ENCODE measurements at places on chromosomes 6 and 20.

- DNase-seq, result no peak
Measured at GRCh38 chr20:35893942-35894341, 60.4 kb downstream of the SCAND1 start.

DNA sequence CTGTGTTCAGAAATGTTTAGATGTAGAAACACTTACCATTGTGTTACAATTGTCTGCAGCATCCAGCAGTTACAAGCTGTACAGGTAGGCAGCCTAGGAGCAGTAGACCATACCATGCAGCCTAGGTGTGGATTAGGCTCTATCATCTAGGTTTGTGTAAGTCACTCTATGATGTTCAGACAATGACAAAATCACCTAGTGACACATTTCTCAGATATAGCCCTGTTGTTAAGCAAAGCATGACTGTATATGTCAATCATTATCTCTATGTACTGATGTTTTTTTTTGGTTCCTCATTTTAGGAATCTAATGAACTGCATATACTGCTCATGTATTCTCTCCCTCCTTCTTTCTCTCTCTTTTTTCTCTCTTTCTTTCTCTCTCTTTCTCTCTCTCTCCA, 22.2 kb downstream of the CST8 start:
- DNase-seq, result no peak

GRCh38 chr20:62787321-62787720, 9.0 kb upstream of the MRGBP start:
- DNase-seq, result no peak

DNA sequence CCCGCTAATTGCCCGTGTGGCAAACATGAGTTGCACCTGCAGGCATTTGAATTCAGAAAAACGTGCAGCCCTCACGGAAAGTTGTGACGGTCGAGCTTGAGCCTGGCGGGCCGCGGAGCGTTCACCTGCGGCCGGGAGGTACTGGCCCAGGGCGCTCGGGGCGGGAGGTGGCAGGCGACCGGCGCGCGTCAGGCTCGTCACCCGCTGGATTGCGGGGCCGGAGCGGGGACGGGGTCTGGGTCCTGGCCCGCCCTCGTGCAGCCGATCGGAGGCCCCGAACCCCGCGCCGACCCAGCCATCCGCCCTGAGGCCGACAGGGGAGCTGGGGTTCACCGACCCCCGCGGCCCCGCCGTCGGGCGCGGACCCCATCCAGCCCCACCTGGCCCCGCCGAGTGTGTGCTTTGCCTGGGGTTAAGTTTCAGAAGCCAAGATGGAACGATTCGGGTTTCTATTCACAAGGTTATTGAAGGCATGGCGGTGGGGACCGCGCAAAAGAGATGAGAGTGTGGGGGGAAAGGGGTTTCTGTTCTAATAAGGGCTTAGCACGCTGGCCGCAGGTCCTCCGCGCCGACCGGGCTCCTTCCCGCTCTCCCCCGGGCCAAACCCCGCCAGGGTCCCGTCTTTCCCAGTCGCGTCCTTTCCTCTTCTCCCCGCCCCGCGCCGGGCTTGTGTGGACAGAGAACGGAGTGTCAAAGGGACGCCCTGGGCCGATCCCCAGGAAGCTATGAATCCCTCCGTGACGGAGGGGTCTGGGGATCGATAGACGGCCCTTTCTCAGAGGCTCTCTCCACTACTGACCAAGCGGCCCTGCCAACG, 1.6 kb upstream of the HEY2 start:
- no peak for DNase-seq

GRCh38 chr6:51702851-51703250, 384.6 kb downstream of the PKHD1 start:
- DNase-seq, result no peak

DNA sequence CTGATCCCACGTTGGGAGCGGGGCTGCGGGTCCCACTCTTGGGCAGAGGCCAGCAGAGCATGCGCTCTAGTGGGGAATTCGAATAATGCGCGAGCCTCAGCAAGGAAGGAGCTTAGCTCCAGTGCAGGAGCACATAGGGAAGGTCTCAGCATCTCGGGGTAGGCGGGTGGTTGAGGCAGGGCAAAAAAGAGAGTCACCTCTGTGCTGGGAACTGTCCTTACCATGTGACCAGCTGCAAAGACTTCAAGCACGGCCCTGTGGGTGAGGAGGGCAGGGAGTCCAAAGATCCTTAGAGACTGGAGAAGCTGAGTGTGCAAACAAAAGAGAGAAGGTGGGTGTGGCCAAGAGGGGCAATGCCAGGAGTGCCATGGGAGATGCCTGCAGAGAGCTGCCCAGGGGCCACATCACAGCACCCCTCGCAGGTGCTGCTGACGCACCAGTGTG, 79.2 kb upstream of the CD93 start:
- DNase-seq, result no peak

GRCh38 chr6:84242265-84242664, 14.8 kb upstream of the CEP162 start:
- no peak for DNase-seq

- no peak for DNase-seq
Measured at GRCh38 chr6:147741389-147741788, 232.9 kb downstream of the SAMD5 start.

GRCh38 chr20:23928788-23929187, 49.2 kb upstream of the CST5 start:
- DNase-seq, result no peak

GRCh38 chr20:33839591-33839990, 28.4 kb downstream of the CHMP4B start:
- no peak for DNase-seq

GRCh38 chr6:55877283-55877682, 1.9 kb upstream of the BMP5 start:
- DNase-seq, result no peak

DNA sequence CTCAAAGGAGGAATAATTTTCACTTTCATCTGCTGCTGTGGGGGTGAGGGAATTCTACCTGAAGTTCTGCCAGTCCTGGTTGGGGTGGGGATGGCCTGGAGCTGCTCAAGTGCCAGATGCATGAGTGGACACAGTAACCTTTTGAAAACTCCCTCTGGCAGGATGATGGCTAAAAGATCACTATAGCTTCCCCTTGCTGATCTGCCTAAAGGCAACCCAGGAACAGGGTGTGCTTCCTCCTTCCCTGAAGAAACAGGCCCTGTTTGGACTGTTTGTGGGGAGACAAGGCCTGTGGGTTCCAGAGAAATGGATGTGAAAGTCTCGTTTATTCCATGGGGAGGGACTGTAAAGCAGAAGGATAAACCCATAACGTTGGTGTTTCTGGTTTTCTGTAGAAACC, 176.9 kb downstream of the DTNBP1 start:
- DNase-seq, result no peak

- DNase-seq, result no peak
Measured at GRCh38 chr20:23094213-23094896, 8.2 kb upstream of the CD93 start.

DNA sequence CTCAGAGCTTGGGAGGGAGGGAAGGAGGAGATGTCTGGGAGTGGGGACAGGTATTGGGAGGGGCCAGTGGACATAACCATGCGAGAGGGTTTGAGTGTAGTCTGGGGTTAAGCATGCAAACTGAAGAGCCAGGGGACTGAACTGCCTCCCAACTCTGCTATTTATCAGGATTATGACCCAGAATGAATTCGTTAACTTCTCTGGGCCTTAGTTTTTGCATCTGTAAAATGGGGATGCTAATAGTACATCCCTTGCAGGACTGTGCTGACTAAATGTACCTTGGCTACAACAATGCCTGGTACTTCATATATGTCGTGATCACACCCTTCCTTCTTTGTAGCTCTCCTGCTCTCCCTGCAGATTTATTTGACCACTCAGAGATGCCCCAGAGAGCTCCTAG, 83.6 kb downstream of the MDGA1 start:
- no peak for DNase-seq

GRCh38 chr6:155770856-155771255, 315.2 kb upstream of the NOX3 start:
- DNase-seq, result no peak

DNA sequence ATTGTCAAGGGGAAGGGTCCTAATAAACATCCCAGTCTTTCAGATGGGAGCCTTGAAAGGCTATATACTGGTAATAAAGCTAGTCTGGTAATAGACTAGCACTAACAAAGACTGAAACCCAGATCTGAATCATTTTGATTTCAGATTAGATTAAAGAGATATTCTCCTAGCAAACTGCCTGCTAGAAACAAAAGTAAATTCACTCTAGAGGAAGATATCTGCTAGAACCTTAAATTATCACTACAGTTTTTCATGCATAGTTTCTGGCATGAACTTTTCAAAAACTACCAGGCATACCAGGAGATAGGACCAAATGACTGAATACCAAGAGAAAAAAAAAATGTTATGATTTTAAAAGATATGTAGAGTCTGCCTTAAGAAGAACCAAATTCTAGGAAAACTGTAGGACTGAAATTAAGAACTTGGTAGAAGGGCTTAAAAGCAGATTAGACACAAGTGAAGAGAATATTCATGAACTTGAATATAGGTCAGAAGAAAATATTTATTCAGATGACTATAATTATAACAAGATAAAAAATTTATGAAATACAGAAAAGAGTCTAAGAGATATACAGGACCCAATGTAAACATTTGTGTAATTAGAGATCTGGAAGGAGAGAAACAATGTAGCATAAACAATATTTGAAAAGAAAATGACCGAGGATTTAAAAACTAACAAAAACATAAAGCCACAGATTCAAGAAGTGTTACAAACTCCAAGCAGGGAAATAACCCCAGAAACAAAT, 141.6 kb downstream of the FOXO3 start:
- DNase-seq, result no peak

DNA sequence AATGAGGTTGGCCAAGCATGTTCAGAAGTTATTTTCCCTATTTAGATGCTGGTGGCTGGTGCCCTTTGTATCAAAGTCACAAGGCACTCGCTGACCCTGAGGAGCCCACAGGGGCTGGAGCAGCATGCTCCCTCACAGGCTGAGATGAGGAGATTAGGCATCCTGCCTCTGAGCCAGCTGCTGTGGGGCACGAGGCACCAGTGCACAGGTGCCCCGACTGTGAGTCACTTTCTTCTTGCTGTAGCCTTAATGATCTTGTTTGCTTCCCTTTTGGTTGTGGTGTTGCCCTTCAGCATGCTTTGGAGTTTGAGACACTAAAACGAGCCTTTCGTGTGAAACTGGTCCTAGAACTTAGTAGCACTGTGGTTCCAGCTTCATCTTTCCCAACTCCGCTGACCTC, 4.3 kb downstream of the PSMG4 start:
- DNase-seq, result no peak

- DNase-seq, result no peak
Measured at GRCh38 chr6:169266261-169266660, 12.6 kb upstream of the THBS2 start.

DNA sequence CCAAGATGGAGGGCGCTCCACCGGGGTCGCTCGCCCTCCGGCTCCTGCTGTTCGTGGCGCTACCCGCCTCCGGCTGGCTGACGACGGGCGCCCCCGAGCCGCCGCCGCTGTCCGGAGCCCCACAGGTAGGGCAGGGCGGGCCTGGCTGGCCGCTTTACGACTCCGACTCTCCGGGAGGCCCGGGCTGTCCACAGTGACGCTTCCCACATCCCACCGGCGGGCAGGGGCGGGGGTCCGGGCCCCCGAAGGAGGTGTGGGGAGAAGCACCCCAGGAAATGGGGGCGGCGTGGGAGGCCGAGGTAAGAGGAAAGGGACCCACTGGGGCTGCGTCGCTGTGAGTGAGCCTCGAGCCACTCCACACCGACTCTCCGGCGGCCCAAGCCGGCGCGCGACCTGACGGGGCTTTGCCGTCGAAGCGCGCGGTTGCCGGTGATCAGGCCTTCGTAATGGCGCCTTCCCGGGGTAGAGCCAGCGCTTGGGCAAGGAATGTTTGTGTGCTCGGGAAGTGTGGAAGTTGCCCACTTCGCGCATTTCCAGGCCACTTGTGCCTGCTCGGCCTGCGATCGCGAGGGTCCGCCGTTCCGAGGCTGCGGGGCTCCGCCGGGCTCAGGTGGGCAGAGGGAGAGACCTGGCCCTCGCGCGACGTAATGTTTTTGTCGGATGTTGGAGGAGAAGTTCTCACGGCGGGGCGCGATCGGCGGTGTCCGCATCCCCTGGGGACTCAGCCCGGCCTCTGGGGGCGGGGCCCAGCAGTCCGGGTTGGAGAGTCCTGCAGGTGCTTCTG, 427 bp downstream of the GINM1 start:
- no peak for DNase-seq

- DNase-seq, result no peak
Measured at GRCh38 chr6:137227871-137228302, 8.7 kb upstream of the IFNGR1 start.

DNA sequence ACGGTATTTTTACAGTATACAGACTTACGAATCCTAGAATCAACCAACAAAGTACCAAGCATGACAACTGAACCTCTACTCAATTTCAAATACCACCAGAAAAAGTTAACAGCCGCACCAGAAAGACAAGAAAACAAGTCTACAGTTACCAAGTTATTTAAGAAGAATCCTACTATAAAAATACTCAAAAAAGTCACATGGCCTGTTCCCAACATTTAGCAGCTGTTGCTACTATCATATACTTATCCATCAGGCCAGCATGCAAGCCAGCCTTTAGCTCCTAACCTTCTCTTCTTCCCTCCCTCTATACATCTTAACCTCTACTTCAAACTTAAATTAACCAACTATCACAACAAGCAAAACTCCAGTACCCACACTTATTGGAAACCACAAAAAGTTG, 1.9 kb downstream of the SYNCRIP start:
- DNase-seq, result no peak

GRCh38 chr6:133300896-133301295, 59.7 kb downstream of the EYA4 start:
- DNase-seq, result no peak

GRCh38 chr20:4099905-4100675, 84.7 kb upstream of the RNF24 start:
- no peak for DNase-seq

GRCh38 chr6:31581434-31582229, 592 bp downstream of the LTB start:
- DNase-seq, result no peak

GRCh38 chr20:41087777-41088176, 49.6 kb upstream of the PLCG1 start:
- no peak for DNase-seq

All from GM04504 (cell line).